Activated T-helper 2 cell treated with anti-CD3 and anti-CD28 coated beads, Interferon-gamma antibody, Interleukin-2, Interleukin-4, amounts not matched to agents 10 μg/mL and 5 μg/mL and 100 μg/mL, durations not matched to agents 14 hours and 24 hours and 36 hours (primary cell): ENCODE measurements at places on chromosomes 3 and 15. TPM values are rescaled to one million over a fixed set of nuclear protein-coding genes. Genes with fewer than 3 reads are reported as not detected.

GRCh38 chr3:46393554-46394434, 13.1 kb downstream of the CCR5AS start:
- peaks cover 3% of the 10 kb centered on the region for H3K4me1 ChIP-seq
- DNase-seq: no peak
- peaks cover 29% of the 10 kb centered on the region for H3K27me3 ChIP-seq
- H3K36me3 ChIP-seq: no peaks in the 10 kb centered on the region
- H3K27ac ChIP-seq: no peak overlapping the region

- peaks cover 4% of the 10 kb centered on the region for H3K27me3 ChIP-seq
- H3K27ac ChIP-seq: no peak overlapping the region
- H3K4me1 ChIP-seq: peaks cover 40% of the 10 kb centered on the region
- H3K36me3 ChIP-seq: peaks cover 2% of the 10 kb centered on the region
- no peak overlapping the region for H3K4me3 ChIP-seq
These were observed 2.6 kb downstream of the MKRN2 start for GRCh38 chr3:12559520-12559919.

The CFAP44 gene
- total RNA-seq: 2.0 and 3.1 TPM in 2 replicates

The CX3CR1 gene
- 0.48 and 0.52 TPM in 2 replicates for total RNA-seq

DNA sequence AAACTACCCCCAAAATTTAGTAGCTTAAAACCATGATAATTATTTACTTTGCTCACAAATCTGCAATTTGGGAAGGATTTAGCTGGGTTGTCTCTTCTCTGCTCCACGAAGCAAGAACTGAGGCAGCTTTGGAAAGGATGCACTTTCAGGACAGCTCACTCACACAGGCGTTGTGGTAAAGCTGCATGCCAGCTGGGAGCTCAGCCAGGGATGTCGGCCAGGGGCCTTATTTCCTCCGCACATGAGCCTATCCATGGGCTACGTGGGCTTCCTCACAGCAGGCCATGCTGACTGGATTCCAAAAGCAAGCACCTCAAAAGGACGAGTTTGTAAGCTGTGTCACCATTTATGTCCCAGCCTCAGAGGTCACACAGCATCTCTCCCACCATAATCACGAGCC, 301.3 kb upstream of the IGF1R start:
- H3K27me3 ChIP-seq: no peaks in the 10 kb centered on the region
- no peak overlapping the region for H3K4me3 ChIP-seq
- DNase-seq: no peak
- H3K27ac ChIP-seq: no peak overlapping the region
- H3K36me3 ChIP-seq: no peaks in the 10 kb centered on the region
